Stomach (tissue), 19 donors: ENCODE measurements at places on chromosomes 7 and 10. TPM values are rescaled to one million over a fixed set of nuclear protein-coding genes. Genes with fewer than 3 reads are reported as not detected.

DNA sequence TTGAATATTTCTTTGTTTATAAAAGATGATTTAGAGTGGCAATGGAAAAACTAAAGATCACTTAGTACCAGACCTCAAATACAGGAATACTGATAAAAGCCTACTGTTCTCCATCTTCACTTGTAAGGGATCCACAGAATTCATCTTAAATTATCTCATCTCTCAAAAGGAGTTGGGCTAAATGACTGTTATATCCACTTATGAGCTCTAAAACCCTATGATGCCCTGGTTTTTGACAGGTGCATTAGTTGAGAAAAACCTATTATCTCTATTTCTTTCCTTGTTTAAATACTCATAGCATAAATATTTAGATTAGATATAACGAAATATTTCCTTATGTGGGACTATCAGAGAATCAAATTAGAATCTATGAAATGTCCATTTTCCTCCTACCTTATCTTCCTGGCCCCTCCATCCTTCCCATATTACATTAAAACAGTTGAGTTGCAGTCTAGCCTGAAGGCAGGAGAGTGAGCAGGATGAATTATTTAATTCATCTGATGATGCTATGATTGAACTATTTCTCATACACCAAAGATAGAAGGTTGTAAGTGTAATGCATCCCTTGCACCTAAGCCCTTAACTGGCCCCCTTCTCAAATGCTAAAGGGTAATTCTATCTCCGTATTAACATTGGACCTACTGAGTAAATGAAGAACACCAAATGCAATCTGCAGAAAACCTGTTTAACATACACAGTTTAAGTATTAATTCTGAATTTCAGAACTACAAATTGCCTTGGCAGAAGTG lies 29.7 kb downstream of the PPP3CB start:
- DNase-seq, result no peak
- H3K36me3 ChIP-seq, result peaks cover 18% of the 10 kb centered on the region
- no peaks in the 10 kb centered on the region for H3K27me3 ChIP-seq
- H3K4me1 ChIP-seq, result no peaks in the 10 kb centered on the region
- H3K4me3 ChIP-seq, result no peak overlapping the region

Gene SAP25
- not detected for total RNA-seq

Gene MXI1
- total RNA-seq, result 48.8 TPM

DNA sequence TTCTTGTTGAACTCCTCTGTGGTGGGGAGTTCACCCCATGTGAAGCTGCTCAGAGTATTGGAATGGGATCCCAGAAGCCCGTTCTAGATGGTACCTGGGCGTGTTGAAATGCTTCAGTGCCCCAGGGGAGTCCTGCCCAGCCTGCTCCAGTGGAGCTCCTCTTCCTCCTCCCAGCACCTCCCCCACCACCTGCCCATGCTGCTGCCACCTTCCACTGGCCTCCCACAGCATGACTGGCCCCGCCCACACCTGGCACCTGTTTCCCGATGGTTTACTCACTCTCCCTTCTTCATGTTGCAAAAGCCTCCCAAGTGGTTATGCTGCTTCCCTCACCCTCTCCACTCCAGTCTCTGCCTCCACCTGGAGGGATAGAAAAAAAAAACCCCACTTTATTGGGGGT lies 32.2 kb upstream of the PCBD1 start:
- no peaks in the 10 kb centered on the region for H3K27me3 ChIP-seq
- peaks cover 1% of the 10 kb centered on the region for H3K4me1 ChIP-seq
- no peak overlapping the region for H3K4me3 ChIP-seq
- DNase-seq, result peak; percentile 76
- H3K36me3 ChIP-seq, result no peaks in the 10 kb centered on the region

Gene VWA2
- total RNA-seq, result 2.3 TPM

Gene CNPY1
- total RNA-seq, result not detected

- H3K27ac ChIP-seq, result peak overlapping the region; percentile 82
- H3K27me3 ChIP-seq, result no peaks in the 10 kb centered on the region
- DNase-seq, result no peak
Observed at GRCh38 chr7:121002757-121003200, 14.3 kb downstream of the CPED1 start.

Gene TMEM106B
- total RNA-seq, result 85.5 TPM

- H3K4me1 ChIP-seq, result peaks cover 14% of the 10 kb centered on the region
- no peak overlapping the region for H3K27ac ChIP-seq
- no peak for DNase-seq
Observed at GRCh38 chr7:139523968-139524815, 707 bp downstream of the CLEC2L start.

Gene CPA4
- total RNA-seq, result not detected

DNA sequence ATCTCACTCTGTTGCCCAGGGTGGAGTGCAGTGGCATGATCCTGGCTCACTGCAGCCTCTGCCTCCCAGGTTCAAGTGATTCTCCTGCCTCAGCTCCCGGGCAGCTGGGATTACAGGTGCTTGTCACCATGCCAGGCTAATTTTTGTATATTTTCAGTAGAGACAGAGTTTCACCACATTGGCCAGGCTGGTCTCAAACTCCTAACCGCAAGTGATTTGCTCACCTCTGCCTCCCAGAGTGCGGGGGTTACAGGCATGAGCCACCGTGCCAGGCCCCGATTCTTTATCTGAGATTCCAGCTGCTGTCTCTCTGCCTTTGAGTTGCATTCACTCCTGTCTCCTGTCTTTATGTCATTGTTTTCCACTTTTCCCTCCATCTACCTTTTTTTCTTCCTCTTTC lies 168.7 kb downstream of the TMEM178B start:
- no peaks in the 10 kb centered on the region for H3K27me3 ChIP-seq
- H3K36me3 ChIP-seq, result no peaks in the 10 kb centered on the region
- no peak for DNase-seq
- H3K27ac ChIP-seq, result no peak overlapping the region

DNA sequence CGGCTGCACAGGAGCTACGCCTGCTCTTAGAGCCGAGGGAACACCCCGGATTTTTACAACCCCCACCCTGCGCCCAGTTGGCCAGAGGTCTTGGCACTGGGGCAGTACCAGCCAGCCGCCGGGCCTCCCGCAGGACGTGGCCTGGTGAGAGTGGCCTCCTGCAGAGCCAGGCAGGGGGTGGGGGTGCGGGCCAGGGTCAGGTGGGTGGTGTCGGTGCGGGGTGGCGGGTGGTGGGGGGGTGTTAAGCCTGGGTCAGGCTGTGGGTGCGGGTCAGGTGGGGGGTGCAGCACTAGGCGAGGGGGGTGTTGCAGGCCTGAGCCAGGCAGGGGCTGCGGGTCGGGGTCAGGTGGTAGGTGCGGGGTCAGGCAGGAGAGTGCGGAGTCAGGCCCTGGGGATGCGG lies 647 bp downstream of the ECHS1 start:
- peak; percentile 34 for DNase-seq
- peak overlapping the region; percentile 86 for H3K4me3 ChIP-seq
- no peaks in the 10 kb centered on the region for H3K27me3 ChIP-seq
- peaks cover 35% of the 10 kb centered on the region for H3K4me1 ChIP-seq
